ENCODE measurements at places on chromosomes 11 and 22.

GRCh38 chr11:17699147-17700114 lies 19.9 kb upstream of the MYOD1 start:
- no peak for DNase-seq

GRCh38 chr11:2265396-2265795 lies 5.0 kb downstream of the ASCL2 start:
- no peak for DNase-seq

DNA sequence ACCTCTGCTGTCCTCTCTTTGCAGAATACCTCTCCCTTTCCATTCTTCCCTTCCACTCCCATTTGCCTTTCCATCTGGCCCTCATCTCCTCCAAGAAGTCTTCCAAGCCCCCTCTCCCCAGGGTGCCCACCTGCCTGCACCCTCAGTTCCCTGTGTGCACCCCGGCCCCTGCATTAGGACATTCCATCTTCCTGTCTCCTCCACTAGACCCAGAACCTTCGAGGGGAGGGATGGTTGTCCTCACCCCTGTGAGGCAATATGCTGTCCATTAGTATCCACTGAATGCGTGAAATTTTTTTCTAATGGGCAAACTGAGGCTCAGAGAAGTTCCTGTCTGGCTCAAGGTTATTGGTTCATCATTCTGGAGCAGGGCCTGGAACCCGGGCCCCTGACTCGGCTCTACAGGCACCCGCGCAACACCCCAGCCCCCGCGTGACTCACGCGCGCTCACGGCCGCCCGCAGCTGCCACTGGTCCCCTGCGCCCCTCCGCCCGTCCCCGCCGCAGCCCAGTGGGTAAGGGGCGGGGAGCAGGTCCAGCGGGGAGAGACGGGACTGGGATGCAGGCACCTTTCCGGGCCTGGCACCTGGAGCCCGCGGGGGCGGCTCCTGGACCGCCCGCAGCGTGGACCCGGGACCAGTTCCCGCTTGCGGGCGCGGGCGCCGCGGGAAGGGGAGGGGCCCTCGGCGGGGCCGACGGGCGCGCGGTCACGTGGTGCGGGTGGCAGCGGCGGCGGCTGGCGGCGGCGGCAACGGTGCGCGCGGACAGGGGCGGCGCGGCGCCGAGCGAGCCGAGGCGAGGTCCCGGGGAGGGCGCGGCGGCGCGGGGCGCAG lies 7.0 kb downstream of the SEPTIN3 start:
- no peak for DNase-seq

DNA sequence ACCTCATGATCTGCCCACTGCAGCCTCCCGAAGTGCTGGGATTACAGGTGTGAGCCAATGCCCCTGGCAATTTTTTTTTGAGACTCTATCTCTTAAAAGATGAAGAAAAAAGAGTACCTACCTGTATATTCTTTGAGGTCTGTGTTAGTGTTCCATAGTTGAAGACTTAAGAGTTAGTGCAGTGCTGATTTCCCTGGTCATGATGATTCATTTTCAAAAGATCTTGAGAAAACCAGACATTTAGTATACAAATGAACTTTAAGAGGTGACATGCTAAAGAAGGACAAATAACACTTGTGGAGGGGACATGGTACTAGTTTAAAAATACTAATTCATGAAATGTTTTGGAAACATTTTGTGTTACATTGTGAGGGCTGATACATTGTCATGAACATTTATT lies 17.7 kb downstream of the CBL start:
- no peak for DNase-seq

- no peak for DNase-seq
These were observed 812.2 kb downstream of the LRRC4C start for GRCh38 chr11:40647295-40647694.

GRCh38 chr11:41921746-41922390 lies 462.4 kb upstream of the LRRC4C start:
- no peak for DNase-seq

DNA sequence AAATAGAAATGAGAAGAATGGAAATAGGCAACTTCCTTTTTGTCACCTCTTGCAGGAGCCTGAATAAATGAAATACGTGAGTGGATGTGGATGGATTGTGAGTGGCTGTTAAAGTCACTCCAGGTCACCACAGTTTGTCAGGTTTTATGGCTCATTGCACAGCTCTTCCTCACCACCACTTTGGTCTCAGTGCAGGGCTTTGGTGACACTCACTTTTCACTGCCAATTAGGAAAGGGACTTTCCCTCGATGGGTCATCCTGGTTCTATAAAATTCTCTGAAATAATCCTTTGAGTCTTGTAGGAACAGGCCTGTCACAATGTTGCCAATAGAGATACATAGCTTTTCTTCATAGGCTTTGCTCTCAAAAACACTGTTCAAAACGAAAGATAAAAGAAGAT lies 172.4 kb upstream of the C11orf87 start:
- DNase-seq, result no peak

DNA sequence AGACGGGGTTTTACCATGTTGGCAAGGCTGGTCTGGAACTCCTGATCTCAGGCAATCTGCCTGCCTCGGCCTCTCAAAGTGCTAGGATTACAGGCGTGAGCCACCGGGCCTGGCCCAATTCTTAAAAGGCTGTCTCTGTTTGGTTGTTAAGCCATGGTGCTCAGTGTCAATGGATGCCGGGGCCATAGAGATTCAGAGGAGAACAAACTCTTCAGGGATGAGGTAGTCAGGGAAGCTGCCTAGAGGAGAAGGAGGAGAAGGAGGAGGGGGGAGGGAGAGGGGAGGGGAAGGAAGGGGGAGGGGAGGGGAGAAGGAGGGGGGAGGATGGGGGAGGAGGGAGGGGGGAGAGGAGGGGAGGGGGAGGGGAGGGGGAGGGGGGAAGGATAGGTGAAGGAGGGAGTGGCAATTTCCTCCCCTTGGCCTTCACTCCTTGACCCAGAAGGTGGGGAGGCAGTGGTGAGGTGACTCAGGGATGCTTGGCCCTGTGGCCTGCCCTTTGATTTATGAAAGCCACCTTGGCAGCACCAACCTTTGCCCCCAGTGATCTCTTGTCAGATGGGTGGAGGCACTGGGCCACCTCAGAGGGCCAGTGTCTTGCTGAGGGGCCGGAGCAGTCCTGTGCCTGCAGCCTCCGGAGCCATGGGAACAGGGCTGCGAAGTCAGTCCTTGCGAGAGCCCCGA lies at the start of gene C11orf86:
C11orf86 (plus strand) TSS at position 581 of the 681 bp plus-strand sequence; CDS start at position 640, 59 bp downstream.
- no peak for DNase-seq

GRCh38 chr11:1555713-1556153 lies 16.3 kb downstream of the DUSP8 start:
- no peak for DNase-seq

GRCh38 chr22:21012446-21013407 lies 2.2 kb upstream of the P2RX6 start:
- DNase-seq, result peak; percentile 54

DNA sequence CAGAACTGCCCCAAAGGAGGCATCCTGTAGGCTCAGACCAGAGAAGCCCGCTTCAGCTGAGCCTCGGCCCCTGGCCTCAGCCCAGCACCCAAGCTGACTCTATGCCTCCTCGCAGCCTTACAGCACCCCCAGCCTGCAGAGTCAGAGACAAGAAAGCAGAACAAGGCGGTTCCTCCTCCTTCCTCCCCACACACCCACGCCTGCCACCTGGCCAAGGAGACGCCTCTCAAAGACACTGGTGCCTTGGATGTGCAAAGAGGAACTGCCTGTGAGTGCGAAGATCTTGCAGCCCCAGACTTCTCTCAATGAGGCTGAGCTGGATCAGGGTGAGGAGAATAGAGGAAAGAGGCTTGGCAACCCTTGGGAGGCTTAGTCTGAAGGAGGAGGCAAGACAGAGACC lies 60.2 kb downstream of the PDE2A start:
- DNase-seq, result no peak

GRCh38 chr11:14186046-14186775 lies 172.8 kb downstream of the RRAS2 start:
- DNase-seq, result no peak

- no peak for DNase-seq
These were observed 10.4 kb upstream of the LAYN start for GRCh38 chr11:111530091-111530490.

- no peak for DNase-seq
These were observed 513.1 kb downstream of the MIAT start for GRCh38 chr22:27170491-27170890.

GRCh38 chr11:27621405-27622161 lies 78.7 kb downstream of the BDNF start:
- no peak for DNase-seq

- DNase-seq, result no peak
These were observed 50.7 kb downstream of the TSPAN18 start for GRCh38 chr11:44777209-44778194.

- DNase-seq, result no peak
These were observed 15.8 kb downstream of the OR10D3 start for GRCh38 chr11:124198897-124199296.

- DNase-seq, result peak; percentile 11
These were observed 7.2 kb upstream of the BID start for GRCh38 chr22:17781319-17782031.

GRCh38 chr11:4581443-4581842 lies at the start of gene OR52I2:
OR52I2 (plus strand) TSS chr11:4581743.
- no peak for DNase-seq

All from NCI-H1694 (cell line).